ENCODE measurements at places on chromosomes 12 and 14.

- no peak for DNase-seq
These were observed 77.9 kb downstream of the TMEM30B start for GRCh38 chr14:61203081-61203753.

DNA sequence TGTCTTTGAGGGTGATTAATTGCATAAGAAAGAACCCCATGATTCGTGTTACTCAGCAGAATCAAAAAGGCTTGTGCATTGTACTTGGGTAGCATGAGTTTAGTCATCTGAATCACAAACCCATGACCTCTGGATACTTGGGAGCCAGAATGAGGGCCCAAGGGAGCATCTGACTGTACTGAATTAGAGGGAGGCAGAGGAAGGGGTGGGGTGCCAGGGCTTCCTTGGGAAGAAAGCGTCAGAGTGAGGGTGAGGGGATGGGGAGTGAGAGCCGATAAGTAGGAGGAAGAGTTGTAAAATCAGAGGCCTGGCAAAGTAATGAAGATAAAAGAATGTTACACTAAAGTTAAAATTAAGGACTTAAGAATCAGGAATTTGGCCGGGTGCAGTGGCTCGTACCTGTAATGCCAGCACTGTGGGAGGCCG, 29.8 kb downstream of the GPRC5D start:
- DNase-seq: no peak

DNA sequence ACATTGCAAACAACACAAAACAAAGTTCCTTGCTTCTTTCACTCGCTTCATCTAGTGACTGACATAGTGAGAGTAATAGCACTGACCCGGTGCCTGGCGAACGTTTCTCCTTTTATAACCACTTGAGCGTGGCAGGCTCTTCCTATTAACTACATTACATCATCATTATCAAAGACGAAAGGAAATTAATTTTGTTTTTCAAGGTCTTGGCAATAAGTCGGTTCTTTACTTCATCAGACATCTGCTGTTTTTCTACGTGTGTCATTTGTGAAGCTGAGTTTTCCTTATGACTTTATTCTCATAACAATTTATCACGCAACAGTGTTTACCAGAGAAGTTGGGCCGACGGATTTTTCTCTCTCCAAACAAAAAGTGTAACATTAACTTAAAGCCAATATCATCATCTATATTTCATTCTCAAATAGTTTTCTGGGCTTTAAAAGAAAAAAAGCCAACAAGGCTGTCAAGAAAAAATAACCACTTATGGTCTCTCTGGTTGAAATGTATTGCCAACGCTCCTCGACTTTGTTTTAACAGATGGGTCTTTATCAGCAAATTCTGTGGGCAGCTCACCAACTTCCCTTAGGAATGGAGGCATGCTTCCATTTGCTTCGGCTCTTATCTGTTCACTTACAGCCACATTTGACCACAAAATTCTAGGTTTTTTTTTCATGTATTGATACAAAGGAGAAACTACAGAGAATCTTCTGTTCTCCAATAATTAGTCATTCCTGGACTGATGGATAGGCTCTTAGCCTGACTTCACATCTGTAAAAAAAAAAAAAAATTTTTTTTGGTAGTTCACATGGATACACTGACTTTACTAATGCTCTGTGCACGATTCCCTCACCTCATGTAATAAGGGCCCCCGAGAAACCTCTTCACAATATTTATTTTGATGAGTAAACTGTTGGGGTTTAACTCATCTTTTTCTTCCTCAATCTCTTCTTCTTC, 97.1 kb upstream of the CDKN3 start:
- DNase-seq: no peak

GRCh38 chr12:47385653-47386052, 305.9 kb upstream of the AMIGO2 start:
- DNase-seq: no peak

- DNase-seq: no peak
These were observed 11.6 kb upstream of the PTPRB start for GRCh38 chr12:70648831-70649230.

DNA sequence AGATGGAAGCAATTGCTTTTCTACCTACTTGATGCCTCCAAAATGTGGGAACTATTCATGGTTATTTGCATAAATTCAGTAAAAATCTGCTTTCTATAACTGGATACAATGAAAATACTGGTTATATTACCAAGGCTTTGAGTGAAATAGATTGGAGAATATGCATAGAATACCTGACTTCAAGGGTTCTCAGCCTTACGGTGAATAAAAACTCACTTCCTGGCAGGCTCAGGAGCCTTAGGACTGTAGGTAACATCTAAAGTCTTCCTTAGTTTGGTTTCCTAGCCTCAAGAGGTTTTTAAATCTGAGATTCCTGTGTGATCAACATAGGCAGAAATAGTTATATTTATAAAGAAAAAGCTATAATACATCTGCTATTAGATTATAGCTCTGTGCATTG, 158.6 kb downstream of the SLC41A2 start:
- DNase-seq: no peak

- no peak for DNase-seq
These were observed 87.5 kb downstream of the DUSP16 start for GRCh38 chr12:12474931-12475795.

- DNase-seq: no peak
These were observed 333.9 kb downstream of the CEP128 start for GRCh38 chr14:80607430-80608190.

GRCh38 chr12:38956337-38956736, 50.9 kb upstream of the CPNE8 start:
- DNase-seq: no peak

- no peak for DNase-seq
These were observed 46.3 kb downstream of the RBM19 start for GRCh38 chr12:113919791-113920190.

DNA sequence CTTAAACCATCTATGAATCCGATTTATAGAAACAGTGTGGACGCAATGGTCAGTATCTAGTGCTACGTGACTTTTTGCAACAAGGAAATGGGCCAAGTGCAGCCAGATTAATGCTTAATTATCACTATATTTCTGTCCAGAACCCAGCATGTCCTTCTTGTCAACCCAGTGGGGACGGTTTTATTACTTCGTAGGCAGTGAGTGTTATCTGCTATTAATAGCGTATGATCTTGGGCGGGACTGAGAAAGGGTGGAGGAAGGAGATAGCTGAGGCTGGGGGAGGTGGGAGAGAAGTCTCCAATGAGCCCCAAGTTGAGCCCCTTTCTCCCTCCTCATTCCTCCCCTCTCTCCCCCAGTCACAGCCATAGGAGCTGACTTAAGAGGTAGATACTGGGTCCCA, 59.7 kb upstream of the FAM222A start:
- DNase-seq: no peak

GRCh38 chr12:58923781-58924180, 3.5 kb upstream of the LRIG3 start:
- no peak for DNase-seq

DNA sequence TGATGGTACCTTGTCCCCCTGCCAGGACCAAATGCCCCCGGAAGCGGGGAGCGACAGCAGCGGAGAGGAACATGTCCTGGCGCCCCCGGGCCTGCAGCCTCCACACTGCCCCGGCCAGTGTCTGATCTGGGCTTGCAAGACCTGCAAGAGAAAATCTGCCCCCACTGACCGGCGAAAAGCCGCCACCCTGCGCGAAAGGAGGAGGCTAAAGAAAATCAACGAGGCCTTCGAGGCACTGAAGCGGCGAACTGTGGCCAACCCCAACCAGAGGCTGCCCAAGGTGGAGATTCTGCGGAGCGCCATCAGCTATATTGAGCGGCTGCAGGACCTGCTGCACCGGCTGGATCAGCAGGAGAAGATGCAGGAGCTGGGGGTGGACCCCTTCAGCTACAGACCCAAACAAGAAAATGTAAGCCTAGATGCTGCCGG, 410 bp downstream of the MYF6 start:
- DNase-seq: no peak

GRCh38 chr12:24820872-24821271, 128.0 kb downstream of the BCAT1 start:
- no peak for DNase-seq

DNA sequence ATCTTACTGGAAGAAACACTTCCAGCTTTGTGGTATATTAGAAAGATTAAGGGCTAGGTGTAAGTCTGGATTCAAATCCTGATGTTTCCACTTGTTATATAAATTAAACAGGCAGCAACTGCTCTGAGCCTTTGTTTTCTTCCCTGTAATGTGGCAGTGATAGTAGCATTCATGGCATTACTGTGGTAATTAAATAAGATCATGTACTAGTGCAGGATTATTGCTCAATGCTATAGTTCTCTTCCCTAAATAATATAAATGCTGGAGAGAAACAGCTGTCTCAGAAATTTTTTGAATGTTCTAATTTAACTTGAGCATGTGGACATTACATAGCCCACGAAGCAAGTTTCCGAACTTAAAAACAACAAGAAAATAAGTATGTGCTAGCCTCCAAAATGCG, 5.4 kb downstream of the TMEM117 start:
- no peak for DNase-seq

- no peak for DNase-seq
These were observed 80.5 kb upstream of the BTG1 start for GRCh38 chr12:92226071-92226661.

GRCh38 chr12:27843714-27844245, 63.7 kb upstream of the MANSC4 start:
- no peak for DNase-seq

- DNase-seq: no peak
These were observed 30.1 kb upstream of the MAP1LC3B2 start for GRCh38 chr12:116529048-116529447.

DNA sequence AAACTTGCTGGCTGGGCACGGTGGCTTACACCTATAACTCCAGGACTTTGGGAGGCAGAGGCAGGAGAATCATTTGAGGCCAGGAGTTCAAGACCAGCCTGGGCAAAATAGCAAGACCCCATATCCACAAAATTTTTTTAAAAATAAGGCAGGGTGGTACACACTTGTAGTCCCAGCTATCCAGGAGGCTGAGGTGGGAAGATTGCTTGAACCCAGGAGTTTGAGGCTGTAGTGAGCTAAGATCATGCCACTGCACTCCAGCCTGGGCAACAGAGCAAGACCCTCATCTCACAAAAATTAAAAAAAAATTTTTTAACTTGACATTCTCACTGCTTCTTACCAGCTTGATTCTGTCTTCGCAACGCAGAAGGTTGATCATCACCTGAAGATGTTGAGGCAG, 39.5 kb downstream of the SSH1 start:
- no peak for DNase-seq

GRCh38 chr14:91383439-91383838, 34.2 kb downstream of the CCDC88C start:
- DNase-seq: no peak

GRCh38 chr12:45256721-45257120, 40.8 kb downstream of the ANO6 start:
- DNase-seq: no peak

- DNase-seq: no peak
These were observed 221.5 kb upstream of the G2E3 start for GRCh38 chr14:30337456-30337855.

GRCh38 chr12:106978035-106978800, 8.7 kb downstream of the MTERF2 start:
- DNase-seq: no peak

DNA sequence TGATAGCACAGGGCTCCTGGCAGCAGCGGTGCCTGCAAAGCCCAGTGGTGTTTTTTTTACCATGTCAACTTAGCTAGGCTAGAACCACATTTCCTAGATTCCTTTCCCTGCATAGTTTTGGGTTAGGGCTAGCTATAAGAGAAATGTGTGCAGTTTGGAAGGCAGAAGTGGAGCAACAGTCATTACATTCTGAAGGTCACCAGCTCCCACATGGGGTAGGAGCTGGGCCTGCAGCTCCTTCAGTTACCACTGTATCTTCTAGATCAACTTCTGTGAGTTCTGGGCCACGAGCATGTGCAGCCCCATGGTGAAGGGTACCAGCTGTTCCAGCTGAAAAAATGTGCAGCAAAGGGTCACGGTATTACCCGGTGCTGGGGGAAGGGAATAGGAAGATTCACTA, 2.3 kb upstream of the SLC25A3 start:
- no peak for DNase-seq

- DNase-seq: no peak
These were observed 57.6 kb upstream of the CNTN1 start for GRCh38 chr12:40634517-40635131.

GRCh38 chr14:50932592-50933495, 11.4 kb downstream of the PYGL start:
- no peak for DNase-seq

GRCh38 chr14:22650960-22651521, 6.9 kb upstream of the OR6J1 start:
- DNase-seq: no peak

Data from stimulated activated CD8-positive, alpha-beta memory T cell treated with anti-CD3 and anti-CD28 coated beads, Interleukin-4, amount 100 ng/mL, for 1 hour (primary cell).